Substantia nigra (tissue), 51 donors: ENCODE measurements at places on chromosomes 2 and 18.
A peak's percentile ranks its signal among the peaks of the same experiment; 100 is the strongest.

- no peak for DNase-seq
These were observed 4.1 kb upstream of the PTPN18 start for GRCh38 chr2:130351711-130352110.

DNA sequence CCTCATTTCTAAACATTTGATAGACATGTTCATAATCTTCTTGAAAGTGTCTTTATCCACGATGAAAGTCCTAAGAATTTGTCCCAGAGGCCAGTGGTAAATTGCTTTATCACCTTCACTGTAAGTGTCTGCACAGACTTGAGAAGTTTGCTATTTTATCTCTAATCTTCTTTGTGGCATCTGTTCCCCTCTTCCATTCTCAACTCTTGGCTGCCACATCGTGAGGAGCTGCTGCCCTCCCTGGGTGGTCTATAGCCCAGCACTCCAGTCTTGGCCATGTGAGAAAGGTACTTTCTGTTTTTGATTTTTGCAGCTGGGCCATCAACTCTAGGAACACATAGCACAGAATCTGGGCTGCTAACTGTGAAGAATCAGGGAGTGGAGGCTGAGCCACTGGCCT lies 45.5 kb downstream of the SLC14A2 start:
- DNase-seq = no peak

GRCh38 chr2:128308284-128308731 lies 10.4 kb downstream of the HS6ST1 start:
- no peak for DNase-seq

DNA sequence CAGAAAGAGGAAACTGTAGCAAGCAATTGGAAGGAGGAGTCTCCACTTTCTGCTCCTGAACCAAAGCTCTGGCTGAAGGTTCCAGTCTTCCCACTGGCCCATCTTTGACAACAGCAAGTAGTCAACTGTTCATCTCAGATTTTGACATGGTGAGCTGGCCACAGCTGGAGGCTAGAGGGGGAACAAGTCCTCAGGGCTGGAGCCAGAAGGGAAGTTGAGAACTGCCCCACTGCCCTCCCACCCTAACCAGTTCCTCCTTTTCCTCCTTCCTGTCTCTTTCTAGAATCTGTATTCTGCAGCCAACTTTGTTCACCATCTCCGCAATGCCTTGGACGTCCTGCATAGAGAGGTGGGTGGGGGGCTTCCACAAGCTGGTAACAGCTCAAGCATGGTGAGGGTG lies 105.8 kb downstream of the PLB1 start:
- no peak for DNase-seq

DNA sequence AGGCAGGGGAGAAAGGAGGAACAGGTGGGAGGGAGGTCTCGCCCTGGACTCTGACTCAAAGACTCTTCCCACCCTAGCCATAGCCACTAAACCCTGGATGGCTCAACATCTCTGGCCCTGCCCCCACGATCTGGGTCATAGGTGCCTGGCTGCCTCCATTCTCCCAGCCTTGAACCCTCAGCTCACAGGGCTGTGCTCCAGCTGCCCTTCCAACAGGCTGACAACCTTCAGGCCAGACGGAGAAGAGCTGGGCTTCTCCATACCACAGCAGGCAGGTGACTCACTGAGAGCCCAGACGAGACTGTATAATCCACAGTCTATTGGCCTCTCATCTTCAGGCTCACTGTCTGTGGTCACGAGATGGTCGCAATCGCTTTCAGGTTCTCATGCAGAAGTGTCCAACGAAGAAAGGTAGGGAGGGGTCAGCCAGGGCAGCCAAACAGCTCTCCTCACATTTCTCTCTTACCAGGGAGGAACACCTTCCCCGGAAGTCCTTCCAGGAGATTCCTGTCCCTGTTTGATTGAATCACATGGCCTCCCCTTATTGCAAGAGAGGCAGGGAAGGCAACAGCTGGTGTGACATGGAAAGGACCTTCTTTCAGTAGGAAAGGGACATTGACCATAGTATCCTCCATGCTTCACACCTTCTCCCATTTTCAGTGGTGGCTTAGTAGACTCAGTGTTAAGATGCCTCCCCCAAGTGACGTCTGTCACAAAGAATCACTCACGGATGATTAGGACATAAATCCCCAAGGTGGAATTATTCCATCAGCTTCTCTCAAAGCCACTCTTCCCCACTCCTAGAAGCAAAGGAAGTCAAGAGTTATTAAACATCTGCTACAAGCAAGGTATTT lies 100.1 kb downstream of the MRO start:
- DNase-seq = no peak

GRCh38 chr2:37575780-37576179 lies 95.7 kb downstream of the CDC42EP3 start:
- DNase-seq = no peak

- no peak for DNase-seq
These were observed 114.9 kb upstream of the SEC11C start for GRCh38 chr18:59024829-59025228.

DNA sequence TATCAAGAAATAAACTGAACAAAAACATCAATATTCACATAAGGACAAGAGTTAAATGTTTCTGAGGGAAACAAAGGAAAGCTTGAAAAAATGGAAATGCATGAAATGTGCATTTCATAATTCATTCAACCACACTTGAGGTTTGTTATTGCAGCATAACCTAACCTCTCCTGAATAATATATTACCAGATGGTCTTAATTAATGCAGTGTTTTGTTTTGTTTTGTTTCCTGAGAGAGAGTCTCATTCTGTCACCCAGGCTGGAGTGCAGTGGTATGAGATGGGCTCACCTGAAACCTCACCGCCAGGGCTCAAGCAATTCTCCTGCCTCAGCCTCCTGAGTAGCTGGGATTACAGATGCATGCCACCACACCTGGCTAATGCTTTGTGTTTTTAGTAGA lies 139.9 kb upstream of the PIEZO2 start:
- DNase-seq = no peak

DNA sequence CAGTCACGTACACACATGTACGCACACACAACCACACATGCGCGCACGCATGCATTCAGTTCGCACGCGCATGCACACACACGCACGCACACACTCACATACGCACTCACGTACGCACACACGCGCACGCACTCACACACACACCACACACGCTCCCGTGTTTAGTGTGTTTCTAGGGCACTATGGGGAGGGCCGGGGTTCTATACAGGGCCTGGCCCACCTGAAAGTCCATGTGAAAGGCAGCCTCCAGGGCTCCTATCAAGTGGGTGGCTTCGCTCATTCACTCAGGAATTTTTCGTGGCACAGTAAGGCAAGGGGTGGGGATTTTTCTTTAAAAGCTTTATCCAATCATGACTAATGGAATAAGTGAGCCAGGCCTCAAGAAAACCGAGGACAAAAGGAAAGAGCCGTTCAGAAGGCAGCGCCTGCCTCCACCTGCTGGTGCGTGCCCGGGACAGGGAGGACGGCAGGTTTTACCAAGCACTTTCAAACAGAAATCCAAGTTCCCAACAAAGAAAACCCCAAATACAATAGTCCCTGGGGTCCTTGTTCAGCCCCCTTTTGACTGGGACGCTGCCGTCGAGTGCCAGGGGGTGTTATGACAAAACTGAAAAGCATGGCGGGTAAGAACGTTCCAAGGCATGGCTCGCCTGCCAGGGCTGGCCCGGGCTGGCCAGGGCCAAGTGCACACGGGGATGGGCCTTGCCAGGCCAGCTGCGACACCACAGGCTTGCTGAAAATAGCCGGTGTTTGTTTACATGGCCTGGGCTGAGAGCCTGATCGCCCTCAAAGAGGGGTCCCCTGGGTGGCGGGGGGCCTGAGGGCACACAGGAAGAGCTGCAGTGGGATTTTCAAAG lies 110.0 kb downstream of the HDAC4 start:
- DNase-seq = peak; percentile 63

DNA sequence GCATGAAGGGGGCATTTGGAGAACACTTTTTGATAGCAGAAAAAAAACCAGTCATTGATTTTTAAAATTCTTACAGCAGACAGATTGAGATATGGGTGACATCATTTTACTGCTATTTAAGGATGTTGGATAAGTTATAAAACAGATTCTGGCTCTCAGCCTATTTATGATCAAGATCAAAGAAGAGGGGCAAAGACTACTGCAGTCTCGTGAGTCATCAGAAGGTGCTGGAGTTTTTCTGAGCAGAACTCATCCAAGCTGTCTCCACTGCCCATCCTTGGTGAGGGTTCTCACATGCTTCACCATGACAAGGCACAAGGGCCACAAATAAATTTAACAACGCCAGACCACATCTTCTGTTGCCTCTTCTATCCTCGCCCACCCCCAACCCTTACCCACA lies 58.8 kb downstream of the ST6GAL2 start:
- no peak for DNase-seq

GRCh38 chr2:11539317-11540147 lies 5.7 kb downstream of the GREB1 start:
- no peak for DNase-seq

DNA sequence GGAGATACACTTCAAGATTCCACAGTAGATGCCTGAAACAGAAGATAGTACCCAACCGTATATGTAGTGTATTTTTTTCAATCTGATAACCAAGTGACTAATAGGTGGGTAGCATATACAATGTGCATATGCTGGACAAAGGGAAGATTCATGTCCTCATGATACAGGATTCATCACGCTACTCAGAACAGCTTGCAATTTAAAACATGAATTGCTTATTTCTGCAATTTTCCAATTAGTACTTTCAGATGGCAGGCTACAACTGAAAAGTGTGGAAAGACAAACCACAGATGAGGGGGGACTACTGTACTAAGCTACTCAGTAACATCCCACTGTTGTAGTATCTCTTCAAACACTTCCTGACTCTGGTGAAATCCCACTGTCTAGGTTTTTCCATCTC lies 3.7 kb downstream of the IER3IP1 start:
- no peak for DNase-seq

DNA sequence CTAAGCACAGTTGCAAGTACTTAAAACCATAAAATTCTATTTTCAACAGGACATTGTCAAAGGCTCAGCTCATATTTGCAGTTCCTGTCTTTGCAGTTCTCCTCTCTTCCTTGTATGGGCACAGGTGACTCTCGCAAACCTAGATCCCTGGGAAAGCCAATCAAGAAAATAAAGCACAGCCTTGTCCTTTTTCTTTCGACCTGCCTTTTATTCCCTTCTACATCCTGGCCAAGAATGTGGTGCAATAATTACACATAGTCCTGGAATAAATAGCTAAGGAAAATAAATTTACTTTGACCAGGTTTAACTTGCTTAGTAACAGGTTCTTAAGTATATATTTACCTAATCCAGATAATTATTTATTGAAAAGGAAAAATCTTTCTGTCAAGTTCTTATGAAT lies 20.2 kb downstream of the ATG16L1 start:
- no peak for DNase-seq

- no peak for DNase-seq
These were observed 30.1 kb downstream of the MBP start for GRCh38 chr18:77102259-77103040.

GRCh38 chr18:48300463-48300961 lies 108.7 kb downstream of the ZBTB7C start:
- no peak for DNase-seq

DNA sequence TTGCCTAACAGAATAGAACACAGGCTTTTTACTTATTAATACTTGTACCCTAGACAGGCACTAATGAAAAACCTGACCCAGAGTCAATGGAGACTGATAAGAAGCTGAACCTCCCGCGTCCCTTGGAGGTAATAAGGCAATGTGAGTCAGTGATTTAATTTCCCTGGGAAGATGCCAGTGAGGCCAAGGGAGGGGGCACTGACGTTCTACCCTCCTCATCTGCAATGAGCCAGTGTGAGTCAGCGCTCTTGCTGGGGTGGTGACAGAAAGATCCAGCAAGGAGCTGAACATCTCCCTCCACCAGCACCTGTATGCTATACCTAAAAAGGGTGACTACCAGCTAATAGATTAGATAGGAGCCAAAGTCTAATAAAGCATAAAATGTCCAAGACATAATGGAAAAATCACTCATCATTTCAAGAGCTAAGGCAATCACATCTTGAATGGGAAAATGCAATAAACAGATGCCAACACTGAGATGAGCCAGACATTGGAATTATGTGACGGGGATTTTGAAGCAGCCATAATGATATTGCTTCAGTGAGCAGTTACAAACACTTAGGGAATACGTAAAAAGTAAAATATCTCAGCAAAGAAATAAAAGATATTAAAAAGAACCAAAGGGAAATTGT lies 116.9 kb downstream of the TPGS2 start:
- DNase-seq = no peak

DNA sequence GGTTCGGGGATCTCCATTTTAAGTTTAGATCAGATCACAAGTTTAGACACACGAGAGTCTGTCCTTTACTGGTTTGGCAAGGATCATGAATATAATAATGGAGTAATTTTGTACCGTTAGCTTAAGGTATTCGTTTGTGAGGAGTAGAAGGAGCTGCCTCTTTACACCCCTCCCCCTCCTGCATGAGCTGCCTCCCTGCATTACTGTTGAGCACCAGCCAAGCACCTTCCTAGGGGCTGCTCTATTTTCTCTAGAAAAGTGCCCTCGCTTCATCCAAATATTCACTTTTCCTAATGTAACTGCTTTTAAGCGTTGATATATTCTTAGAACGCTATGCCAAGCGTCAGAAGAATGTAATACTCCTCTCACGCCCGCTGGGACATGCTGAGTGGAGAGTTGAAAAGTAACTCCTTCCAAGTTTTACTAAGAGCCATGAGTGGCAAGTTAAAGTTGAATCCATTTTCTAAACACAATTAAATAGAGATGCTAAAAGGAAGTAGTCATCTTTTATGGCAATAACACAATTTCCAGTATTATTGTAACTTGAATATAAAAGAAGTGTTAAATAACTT lies 25.4 kb upstream of the SCN7A start:
- no peak for DNase-seq

GRCh38 chr18:10143596-10143995 lies 229.8 kb downstream of the VAPA start:
- no peak for DNase-seq

DNA sequence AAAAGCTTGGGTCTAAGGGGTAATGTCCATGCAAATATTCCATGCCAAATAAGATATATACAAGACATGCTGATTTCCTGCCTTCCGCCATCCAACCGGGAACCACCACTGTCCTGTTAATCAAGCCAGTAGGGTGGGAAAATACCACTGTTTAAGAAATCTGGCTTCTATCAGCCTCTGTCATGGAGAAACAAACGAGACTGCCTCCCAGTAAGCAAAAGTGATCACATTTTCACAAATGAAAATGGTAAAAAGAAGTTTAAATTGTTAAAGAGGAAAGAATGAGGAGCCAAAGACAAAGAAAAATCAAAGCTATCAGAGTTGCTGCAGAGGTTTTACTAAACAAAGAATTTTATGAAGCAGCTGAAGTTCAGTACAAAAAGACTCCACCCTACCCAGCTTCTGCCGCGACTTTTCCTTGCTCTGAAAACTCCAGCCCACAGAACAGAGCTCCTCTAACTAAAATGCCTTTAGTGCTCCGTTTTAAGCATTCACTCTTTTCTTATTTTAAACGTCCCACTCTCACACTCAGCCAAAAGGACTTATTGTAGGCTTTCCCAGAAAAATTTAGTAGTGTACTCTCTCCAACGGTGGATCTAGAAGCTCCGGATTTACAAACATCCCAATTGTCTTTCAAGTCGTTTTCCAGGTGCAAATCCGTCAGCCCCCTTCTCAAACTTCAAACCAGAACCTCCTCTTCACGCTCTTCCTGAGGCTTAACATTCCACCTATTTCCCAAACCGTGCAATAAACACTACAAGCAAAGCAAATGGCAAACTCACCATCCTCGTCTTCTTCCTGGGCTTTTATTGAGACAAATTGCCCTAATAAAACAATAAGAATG lies 613 bp downstream of the COL5A2 start:
- no peak for DNase-seq

GRCh38 chr2:210476194-210477128 lies at the start of gene LANCL1:
TSS of gene LANCL1 (minus strand) at chr2:210476759. CDS start at chr2:210476396, 363 bp downstream.
- peak; percentile 93 for DNase-seq
